ENCODE measurements at places on chromosomes 12 and 14. TPM values are rescaled to one million over a fixed set of nuclear protein-coding genes. Genes with fewer than 3 reads are reported as not detected.
A peak's percentile ranks its signal among the peaks of the same experiment; 100 is the strongest.

Gene CCDC198
- total RNA-seq, result not detected

Gene NPFF
- total RNA-seq, result not detected

Gene MANSC4
- total RNA-seq, result not detected

Gene MGP
- not detected for total RNA-seq

Gene CLEC2B
- 61.4 TPM for total RNA-seq

Gene A2ML1
- not detected for total RNA-seq

Gene OTUB2
- total RNA-seq, result 2.3 TPM

Gene KRT77
- total RNA-seq, result not detected

Gene CYP27B1
- total RNA-seq, result 2.3 TPM

Gene KCNH5
- total RNA-seq, result not detected

DNA sequence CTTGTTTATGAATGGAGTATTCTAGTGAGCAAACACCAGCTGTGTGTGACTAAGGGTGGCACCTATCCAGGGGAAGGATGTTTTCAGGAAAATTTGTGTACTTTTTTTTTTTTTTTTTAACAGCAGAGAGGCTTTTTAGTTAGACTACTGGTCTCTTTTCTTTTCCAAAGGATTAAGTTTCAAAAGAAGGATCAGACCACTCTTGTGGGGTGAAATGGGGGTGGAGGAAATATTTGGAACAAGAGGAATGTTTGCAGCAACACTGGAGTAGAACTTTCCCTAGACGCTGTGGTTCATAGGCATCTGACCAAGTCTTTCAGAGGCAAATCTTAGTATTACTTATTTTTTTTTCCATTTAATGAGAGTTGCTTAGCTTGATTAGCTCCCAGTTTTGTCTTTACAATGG is 21.1 kb downstream of the NUBPL start:
- DNase-seq, result no peak

DNA sequence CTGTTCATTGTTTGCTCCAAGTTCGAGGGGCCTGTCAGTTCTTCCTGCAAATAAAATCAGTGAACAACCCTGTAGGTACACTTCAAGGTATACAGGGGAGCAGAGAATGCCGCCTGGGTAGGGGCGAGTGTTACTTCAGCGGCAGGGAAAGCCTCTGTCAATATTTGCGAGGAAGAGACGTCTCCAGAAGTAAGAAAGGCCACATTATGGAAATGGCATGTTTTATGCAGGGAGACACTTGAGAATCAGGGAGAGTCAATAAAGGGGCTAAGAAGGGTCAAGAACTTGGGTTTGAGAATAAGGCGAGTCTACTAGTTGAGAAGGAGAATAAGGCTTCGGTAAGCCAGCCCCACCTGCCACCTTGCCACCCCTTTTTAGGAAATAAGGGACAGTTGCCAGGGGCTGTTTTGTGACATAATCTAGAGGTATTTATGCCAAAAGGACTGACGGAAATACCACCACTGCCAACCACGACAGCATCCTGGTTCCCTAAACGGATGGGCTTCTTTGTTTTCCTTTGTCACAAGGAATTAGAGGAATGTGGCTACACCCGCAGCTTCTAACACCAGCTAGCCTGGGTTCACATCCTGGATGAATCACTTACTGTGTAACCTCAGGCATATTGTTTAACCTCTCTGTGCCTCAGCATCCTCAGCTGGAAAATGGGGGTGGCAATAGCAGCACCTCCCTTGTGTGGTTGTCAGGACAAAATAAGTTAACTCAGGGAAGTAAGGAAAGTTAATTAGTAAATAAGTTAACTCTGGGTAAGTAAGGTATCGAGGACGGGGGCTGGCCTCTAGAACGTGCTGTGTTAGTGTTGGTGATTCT is 67.7 kb downstream of the EID3 start:
- no peak for DNase-seq

- DNase-seq, result no peak
Measured at GRCh38 chr12:27515671-27516070, 8.3 kb upstream of the PPFIBP1 start.

DNA sequence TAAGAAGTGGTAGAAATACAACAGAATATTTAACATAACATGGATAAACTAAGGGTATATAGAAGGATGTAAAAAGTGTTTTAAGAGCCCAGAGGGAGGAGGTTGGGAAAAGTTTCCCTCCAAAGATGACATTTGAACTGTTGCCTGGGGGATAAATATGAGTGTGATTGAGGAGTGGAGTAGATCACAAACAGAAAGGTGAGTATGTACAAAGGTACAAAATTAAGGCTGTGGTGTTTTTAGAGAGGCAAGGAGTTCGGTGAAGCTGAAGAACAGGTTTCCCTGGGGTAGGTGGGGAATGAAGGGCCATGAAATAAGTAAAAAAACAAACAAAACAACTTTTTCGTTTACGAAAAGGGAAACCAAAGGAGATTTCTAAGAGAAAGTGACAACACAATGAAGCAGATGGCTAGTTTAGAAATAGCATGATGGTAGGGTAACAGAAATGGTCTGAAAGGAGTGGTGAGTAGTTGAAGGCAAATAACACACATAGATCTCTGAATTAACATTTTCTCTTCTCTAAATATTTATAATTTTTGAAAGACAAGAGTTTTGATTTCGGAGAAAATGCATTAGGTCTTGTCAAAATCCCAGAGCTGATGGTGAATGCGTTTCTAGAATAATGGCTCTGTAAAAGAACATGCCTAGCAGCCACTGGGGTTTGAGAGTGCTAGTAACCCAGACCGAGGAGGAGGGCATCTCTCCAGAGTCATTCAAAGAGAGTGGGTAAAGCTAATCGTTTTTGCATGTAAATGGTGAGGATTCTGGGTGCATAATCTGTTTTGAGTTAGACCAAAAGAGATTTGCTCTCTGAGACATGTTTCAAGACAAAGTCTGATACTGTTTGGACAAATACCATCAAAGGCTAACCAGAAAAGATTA is 240.4 kb upstream of the DCN start:
- DNase-seq, result no peak

- DNase-seq, result no peak
Measured at GRCh38 chr12:57889500-57889989, 43.0 kb upstream of the CTDSP2 start.

GRCh38 chr12:77835969-77836368 is 5.3 kb downstream of the NAV3 start:
- DNase-seq, result no peak

DNA sequence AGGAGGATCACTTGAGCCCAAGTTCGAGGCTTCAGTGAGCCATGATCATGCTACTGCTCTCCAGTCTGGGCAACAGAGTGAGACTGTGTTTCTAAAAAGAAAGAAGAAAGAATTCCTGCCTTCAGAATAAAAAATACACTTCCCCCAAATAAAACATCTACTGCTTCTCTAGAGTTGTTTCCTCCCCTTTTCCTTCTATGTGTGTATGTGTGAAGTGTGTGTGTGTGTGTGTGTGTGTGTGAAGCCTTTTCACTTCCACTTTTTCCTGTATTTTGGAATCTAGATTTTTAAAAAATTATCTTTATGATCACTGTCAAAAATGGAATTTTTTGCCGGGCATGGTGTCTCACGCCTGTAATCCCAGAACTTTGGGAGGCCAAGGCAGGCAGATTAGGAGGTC is 12.6 kb upstream of the SNX6 start:
- DNase-seq, result no peak

- DNase-seq, result no peak
Measured at GRCh38 chr14:20775043-20775442, 6.0 kb upstream of the RNASE6 start.

DNA sequence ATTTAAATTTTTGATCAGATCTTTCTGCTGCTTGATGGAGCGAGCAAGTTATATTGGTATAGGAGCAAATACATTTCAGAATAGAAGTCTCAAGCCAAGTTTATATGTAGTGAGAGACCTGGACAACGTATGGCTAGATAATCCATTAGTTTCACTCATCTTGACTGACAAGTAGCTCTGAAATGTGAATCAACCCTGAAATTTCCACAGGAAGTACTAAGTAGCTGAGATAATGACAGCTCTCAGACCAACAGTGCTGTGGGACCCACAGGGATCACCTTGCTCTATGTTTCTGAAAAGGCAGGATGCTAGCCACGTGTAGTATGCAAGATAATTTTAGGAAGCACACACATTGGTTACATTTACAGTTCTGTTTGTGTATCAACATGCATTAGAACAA is 258.6 kb upstream of the FOXN3 start:
- DNase-seq, result no peak

DNA sequence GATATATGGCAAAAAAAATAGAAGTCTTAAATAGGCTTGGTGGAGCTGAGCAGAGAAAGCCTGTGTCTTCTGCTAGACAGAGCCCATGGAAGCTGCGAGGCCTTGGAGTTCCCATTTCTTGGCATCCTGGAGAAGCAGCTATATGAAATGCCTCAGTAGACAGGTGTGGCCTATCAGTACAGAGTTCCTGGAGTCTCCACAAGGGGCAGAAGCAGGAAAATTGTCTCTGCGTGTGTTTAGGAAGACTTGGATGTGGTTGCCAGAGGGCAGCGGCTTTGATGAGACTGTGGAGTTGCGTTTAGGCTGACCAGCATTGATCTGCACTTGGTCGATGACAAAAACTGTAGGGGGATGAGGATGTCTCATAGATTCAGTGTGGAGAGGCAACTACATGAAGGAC is 334.5 kb upstream of the SEL1L start:
- no peak for DNase-seq

DNA sequence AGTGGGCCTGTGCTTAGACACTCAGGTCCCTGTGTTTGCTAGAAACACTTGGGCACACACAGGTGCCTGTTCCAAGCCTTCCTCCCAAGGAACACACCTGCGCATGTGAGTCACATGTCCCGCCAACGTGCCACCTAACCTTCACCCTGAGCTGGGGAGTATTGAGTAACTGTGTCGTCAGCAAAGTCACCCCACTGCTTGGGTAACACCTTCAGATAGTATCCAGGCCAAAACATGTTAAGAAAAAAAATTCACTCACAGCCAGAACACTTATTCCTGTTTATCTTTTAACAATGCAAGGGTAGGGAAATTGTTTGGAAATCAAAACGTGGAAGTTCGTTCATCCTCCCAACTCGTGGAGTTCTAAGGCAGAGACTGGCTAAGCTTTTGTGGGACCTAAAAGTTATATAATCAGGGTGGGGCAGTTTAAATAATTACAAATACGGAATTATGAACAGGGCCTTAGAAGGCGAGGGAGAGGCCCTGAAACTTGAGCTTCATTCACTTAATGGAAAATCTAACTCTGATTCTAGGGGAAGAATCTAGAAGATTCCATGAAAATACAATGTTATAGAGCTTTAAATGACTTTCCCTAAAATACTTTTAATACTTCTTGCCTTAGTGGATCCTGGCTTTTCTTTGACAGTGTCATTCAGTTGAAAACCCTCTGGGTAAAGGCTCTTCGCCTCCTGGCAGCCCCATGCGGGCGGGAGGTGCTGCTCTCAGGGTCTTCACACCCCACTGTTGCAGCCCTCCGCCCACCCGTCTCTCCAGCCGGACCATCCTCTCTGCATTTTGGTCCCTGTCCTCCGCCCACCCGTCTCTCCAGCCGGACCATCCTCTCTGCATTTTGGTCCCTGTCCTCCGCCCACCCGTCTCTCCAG is 30.3 kb upstream of the ADIPOR2 start:
- peak; percentile 32 for DNase-seq

- DNase-seq, result no peak
Measured at GRCh38 chr12:82635263-82635662, 51.4 kb upstream of the TMTC2 start.

- DNase-seq, result no peak
Measured at GRCh38 chr12:54053003-54053750, 458 bp upstream of the HOXC4 start.

GRCh38 chr14:31864937-31865855 is 211.9 kb upstream of the ARHGAP5 start:
- no peak for DNase-seq

- DNase-seq, result no peak
Measured at GRCh38 chr12:93668919-93669418, 8.2 kb upstream of the CRADD start.

DNA sequence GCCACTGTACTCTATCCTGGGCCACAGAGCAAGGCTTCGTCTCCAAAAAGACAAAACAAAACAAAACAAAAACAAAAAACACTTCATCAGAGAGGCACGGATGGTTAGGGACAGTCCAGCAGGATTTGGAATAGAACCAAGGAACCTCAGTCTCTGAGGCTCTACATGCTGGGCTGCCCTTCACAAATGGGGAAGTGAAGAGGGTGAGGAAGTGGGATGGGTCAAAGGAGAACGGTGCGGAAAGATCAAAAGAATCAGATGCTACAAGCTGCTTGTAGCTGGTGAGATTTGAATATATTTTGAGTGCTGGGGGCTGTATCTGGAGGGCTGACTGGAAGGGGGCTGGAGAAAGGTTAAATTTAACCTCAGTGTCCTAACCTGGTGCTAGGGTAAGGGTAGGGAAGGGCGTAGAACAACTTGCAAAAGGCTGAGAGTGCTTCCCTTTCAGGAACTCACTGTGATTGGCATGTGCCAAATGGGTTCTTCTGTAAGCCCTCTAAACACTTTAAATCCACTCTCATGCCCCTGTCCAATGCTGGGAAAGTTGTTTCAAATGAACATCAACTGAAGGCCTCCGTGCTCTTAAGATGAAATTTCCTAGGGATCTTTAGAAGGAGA is 4.6 kb downstream of the FOXJ2 start:
- peak; percentile 29 for DNase-seq

DNA sequence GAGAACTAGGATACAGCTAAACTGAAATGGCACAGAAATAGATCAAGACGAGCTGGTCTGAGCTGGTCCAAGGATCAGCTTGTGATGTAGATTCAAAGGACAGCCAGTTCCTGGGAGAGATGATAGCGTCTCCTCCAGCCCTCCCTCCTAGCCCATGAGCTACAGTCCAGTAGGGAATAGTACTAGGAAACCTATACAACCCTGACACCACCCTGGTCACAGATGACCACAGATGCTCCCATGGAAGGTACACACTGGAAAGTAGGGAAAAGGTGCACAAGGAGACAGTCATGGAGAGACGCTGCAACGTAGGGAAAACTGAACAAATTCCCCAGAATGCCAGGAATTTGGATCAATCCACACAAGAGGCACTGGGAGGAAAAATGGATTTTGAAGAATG is 6.9 kb downstream of the GCH1 start:
- DNase-seq, result no peak

GRCh38 chr12:38850461-38850860 is 54.9 kb downstream of the CPNE8 start:
- DNase-seq, result no peak

DNA sequence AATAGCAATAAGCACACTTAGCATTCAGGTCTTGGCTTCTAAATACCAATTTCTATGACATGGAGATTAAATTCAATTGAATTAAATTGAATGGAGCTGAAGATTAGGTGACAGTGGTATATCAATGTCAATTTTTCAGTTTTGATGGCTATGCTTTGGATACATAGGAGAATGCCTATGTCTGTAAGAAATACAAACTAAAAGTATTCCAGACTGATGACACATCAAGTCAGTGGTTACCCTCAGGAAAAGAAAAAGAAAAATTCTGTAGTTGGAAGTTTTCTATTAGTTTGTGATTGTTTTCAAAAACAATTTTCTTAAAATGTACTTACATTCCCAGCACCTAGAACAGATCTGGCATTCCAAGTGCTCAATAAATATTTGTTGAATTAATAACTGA is 4.9 kb upstream of the DCAF4 start:
- no peak for DNase-seq

DNA sequence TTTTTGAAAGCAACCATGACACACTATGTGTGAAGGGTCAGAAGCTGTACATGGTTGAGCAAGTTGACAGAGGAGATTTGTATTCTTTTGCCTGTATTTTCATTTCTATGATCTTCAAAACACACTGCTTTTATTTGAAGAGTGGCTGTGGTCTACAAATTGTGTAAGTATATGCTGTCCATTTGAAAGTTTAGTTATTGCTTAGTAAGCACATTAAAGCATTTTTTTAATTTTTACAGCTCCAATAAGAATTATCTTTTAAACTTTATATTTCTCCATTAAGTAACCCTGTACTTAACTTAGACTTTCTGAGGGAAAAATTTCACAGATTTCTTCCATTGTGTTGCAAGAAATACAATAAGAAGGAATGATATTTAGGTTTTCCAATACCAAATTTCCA is 915.2 kb downstream of the SLC6A15 start:
- no peak for DNase-seq

All from activated CD4-positive, alpha-beta T cell treated with anti-CD3 and anti-CD28 coated beads, Interleukin-2, amount 10 ng/mL, durations not matched to agents 7 days and 5 days (primary cell).